Activated CD8-positive, alpha-beta T cell treated with anti-CD3 and anti-CD28 coated beads for 36 hours (primary cell): ENCODE measurements at places on chromosomes 4 and X. TPM values are rescaled to one million over a fixed set of nuclear protein-coding genes. Genes with fewer than 3 reads are reported as not detected.

The AR gene
- not detected for total RNA-seq

- H3K4me1 ChIP-seq = no peaks in the 10 kb centered on the region
- no peaks in the 10 kb centered on the region for H3K36me3 ChIP-seq
- no peaks in the 10 kb centered on the region for H3K27me3 ChIP-seq
- no peak for DNase-seq
- H3K4me3 ChIP-seq = no peak overlapping the region
These were observed 175.4 kb upstream of the PSAPL1 start for GRCh38 chr4:7610022-7610670.

DNA sequence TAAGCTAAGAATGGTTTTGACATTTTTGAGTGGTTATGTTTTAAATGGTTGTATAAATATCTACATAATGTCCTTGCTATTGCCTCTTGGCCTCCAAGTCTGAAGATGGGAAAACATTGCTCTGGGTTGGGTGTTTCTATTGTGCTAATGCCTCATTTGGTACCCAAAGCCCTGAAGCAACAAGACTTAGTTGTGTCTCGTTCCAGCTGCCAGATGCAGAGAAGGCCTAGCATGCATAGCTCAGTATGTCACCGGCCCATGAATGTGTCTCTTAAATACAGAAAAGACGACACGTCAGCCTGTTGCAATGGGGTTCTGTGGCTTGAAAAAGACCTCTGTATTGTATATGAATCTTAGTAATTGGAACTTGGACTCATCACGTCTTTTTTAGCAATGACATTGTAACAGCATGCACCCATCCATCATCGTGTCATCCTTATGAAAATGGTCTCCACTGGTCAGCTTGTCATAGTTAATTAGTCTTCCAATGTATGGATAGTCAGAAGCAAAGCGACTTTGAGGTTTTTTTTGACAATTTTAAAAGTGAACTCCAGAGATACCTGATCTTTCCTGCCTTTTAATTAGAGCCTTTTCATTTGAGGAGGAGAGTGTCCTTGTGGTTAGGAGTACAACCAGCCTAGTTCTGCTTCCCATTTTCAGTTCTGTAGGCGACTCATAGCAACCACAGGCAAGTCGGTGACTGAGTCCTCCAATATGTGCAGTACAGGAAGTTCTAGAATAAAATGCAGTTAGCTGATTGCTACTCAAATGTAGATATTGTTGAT, 126.4 kb upstream of the GATB start:
- H3K36me3 ChIP-seq = no peaks in the 10 kb centered on the region
- H3K4me1 ChIP-seq = peaks cover 19% of the 10 kb centered on the region

The ANOS1 gene
- total RNA-seq = 0.04 TPM
